ENCODE measurements at places on chromosomes 2 and 18. TPM values are rescaled to one million over a fixed set of nuclear protein-coding genes. Genes with fewer than 3 reads are reported as not detected.

DNA sequence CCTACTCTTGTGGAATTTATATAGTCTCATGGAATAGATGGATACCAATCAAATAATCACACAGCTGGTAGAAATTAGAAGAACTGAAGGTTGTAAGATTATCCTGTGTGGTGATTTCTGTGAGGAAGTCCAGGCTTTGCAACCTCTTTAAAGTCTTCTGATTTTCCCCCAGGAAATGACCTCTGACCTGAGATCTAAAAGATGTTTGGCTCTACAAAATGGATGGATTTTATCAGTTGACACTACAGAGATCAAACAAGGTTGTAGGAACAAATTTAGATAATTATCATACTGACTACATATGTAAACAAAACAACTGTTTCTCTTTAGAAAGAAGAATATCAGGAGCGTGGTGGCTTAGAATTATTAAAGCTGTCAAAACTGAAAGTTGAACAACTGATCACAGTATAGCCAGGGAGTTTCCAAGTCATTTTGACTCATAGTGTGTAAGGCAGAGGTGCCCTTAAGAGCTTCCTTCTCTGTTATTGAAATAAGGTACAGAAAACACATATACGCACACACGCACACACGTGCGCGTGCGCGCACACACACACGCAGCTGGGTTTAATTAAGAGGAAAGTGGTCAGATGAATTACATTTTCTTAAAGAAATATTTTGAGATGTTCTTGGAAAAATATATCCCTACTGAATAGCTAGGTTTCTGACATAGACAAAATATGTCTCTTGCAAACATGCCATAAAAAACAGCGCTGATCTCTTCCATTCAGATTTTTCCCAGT is 35.5 kb upstream of the PELI1 start:
- H3K36me3 ChIP-seq = no peaks in the 10 kb centered on the region
- no peaks in the 10 kb centered on the region for H3K27me3 ChIP-seq
- H3K4me1 ChIP-seq = peaks cover 6% of the 10 kb centered on the region
- H3K4me3 ChIP-seq = no peak overlapping the region
- H3K27ac ChIP-seq = no peak overlapping the region

- H3K27ac ChIP-seq = peak overlapping the region; percentile 30
- no peak overlapping the region for H3K4me3 ChIP-seq
- no peaks in the 10 kb centered on the region for H3K4me1 ChIP-seq
- no peak for DNase-seq
- no peaks in the 10 kb centered on the region for H3K36me3 ChIP-seq
These were observed 88.5 kb upstream of the RBMS1 start for GRCh38 chr2:160582081-160582480.

CPS1 gene
- 0.30 TPM for polyA plus RNA-seq

RGPD3 gene
- 0.22 TPM for polyA plus RNA-seq

TMEM169 gene
- polyA plus RNA-seq = 0.19 TPM

Data from spleen (tissue), 13 donors.